Stimulated activated CD8-positive, alpha-beta memory T cell treated with anti-CD3 and anti-CD28 coated beads, Interleukin-4, amount 100 ng/mL, for 24 hours (primary cell): ENCODE measurements at places on chromosomes 6 and 20.

DNA sequence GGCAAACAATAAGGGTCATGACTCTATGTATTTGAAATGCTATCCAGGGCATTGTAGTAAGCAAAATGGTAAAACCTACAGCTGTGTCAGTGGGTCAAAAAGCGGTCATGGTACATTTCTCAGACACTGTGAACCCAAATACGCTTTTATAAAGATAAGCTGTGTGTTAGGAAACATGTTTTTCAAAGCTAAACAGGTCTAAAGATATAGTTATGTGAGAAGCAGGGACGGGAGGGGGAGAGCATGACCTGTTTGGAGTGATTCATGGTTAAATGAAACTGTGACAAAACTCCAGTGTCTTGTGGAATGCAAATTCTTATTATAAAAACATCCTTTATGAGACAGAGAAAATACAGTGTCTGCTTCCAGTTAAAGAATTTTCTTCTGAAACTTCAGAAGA lies 205.4 kb upstream of the BMP2 start:
- DNase-seq: no peak

DNA sequence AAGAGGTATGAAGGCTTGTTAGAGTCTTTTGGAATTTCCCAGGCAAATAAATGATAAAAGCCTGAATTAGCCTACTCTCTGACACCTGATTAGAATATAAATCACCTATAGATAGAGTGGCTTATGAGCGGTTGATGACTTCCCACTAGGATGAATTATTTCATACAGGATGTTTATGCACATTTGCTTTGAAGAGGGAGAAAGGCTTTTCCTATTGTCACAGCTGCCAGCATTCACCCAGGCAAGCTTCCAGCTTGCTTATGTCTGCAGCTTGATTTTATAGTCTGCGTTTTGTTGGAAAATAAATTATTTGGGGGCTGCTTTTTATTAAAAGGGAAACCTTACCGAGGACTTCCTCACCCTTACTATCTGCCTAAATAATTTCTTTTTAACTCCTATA lies 51.3 kb upstream of the EIF2S2 start:
- no peak for DNase-seq

DNA sequence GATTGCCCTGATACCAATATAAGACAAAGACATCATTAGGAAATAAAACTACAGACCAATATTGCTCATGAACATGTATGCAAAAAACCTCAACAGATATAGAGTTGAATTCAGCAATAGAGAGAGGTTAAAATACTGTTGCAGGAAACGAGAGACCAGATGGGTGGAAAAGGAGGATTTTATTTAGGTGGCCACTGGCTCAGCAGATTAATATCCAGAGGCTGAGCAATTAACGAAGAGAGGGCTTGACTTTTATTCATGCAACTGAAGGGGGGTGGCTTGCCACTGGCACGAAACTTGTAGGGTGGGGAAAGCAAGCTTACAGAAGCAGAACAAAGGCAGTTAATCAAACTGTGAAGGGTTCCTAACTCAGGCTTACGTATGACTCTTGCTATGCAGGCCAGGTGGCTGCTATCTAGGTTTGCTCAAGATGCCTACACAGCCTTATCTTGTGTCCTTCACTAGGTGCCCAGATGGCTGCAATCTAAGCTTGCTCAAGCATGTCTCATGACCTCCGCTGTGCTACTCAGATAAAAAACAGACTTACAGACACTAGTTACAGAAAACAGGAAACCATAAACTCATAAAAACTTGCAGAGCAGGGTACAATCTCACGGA lies 126.4 kb downstream of the MMUT start:
- no peak for DNase-seq

GRCh38 chr6:90369024-90369519 lies 72.4 kb upstream of the BACH2 start:
- DNase-seq: no peak
